ENCODE measurements at places on chromosomes 1 and 21.

- no peak overlapping the region for H3K4me3 ChIP-seq
- no peaks in the 10 kb centered on the region for H3K27me3 ChIP-seq
- H3K27ac ChIP-seq, result no peak overlapping the region
- DNase-seq, result no peak
Observed at GRCh38 chr1:59692591-59692990, 122.2 kb upstream of the HOOK1 start.

GRCh38 chr1:55816456-55817426, 601.6 kb upstream of the USP24 start:
- H3K4me3 ChIP-seq, result no peak overlapping the region
- no peak overlapping the region for H3K27ac ChIP-seq
- no peaks in the 10 kb centered on the region for H3K27me3 ChIP-seq
- H3K36me3 ChIP-seq, result no peaks in the 10 kb centered on the region

GRCh38 chr21:31107871-31108270, 69.6 kb upstream of the KRTAP19-8 start:
- H3K4me3 ChIP-seq, result no peak overlapping the region
- no peak overlapping the region for H3K27ac ChIP-seq
- no peaks in the 10 kb centered on the region for H3K36me3 ChIP-seq
- H3K27me3 ChIP-seq, result no peaks in the 10 kb centered on the region
- no peaks in the 10 kb centered on the region for H3K4me1 ChIP-seq
- DNase-seq, result no peak

GRCh38 chr1:116759636-116760035, 5.4 kb downstream of the CD2 start:
- H3K27ac ChIP-seq, result no peak overlapping the region
- H3K36me3 ChIP-seq, result no peaks in the 10 kb centered on the region
- no peaks in the 10 kb centered on the region for H3K27me3 ChIP-seq
- no peak overlapping the region for H3K4me3 ChIP-seq

DNA sequence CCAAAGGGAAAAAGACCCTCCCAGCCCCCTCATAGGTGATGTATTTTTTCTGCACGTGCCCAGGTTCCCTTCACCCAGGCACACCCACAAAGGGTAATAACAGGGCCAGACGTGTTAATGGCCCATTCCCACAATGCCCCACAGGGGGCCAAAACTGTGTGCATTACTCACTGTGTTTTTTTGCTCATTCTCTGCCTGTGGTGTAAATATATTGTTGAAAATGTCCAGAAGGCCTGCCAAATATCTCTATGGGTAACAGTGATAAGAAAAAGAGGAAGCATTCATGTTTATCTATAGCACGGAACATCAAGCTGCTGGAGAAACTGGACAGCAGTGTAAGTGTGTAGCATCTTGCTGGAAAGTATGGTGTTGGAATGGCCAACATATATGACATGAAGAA, 21.9 kb downstream of the RHEX start:
- H3K27ac ChIP-seq, result no peak overlapping the region
- H3K4me3 ChIP-seq, result no peak overlapping the region
- no peaks in the 10 kb centered on the region for H3K27me3 ChIP-seq
- H3K4me1 ChIP-seq, result peaks cover 4% of the 10 kb centered on the region
- no peak for DNase-seq

GRCh38 chr1:180501865-180502360, 464 bp downstream of the ACBD6 start:
- H3K27me3 ChIP-seq, result no peaks in the 10 kb centered on the region
- H3K4me3 ChIP-seq, result peak overlapping the region; percentile 66
- no peak for DNase-seq
- H3K27ac ChIP-seq, result no peak overlapping the region

DNA sequence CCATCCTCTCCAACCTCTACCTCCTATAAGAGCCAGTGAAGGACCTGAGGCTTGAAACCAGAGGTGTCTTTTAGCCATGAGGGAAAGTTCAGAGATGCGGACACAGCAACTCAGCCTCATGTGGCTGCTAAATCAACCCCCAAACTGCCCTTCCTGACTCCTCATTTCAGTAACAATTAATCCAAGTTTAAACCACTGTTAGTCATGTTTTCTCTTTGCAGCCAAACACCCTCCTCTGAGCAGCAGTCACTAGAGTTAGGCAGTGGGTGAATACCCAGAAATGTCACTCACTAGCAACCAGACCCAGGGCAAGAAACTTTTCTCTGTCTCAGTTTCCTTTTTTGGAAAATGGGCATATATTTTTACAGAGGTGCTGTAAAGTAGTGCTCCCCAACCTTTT, 71.2 kb downstream of the KCNJ15 start:
- H3K27ac ChIP-seq, result no peak overlapping the region
- no peaks in the 10 kb centered on the region for H3K36me3 ChIP-seq
- DNase-seq, result no peak
- peaks cover 1% of the 10 kb centered on the region for H3K27me3 ChIP-seq
- no peak overlapping the region for H3K4me3 ChIP-seq
- H3K4me1 ChIP-seq, result no peaks in the 10 kb centered on the region

DNA sequence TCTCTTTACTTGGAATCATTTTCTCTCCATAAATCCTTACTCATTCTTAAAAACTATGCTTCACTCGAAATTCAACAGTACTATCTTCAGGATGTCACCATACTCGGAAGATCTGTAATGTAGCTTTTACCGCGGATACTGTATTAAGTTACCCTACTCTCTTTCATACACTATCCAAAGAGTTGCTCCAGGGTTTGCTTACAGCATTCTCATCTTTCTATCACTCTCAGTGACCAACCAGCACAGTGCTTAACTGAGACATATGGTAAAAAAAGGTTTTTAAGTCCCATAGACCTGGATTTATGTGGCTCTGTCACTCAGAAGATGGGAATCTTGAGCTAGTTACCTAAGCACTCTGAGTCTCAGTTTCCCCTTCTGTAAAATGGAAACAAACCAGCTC, 15.8 kb downstream of the GTF2B start:
- H3K27me3 ChIP-seq, result no peaks in the 10 kb centered on the region
- H3K36me3 ChIP-seq, result no peaks in the 10 kb centered on the region
- DNase-seq, result no peak

DNA sequence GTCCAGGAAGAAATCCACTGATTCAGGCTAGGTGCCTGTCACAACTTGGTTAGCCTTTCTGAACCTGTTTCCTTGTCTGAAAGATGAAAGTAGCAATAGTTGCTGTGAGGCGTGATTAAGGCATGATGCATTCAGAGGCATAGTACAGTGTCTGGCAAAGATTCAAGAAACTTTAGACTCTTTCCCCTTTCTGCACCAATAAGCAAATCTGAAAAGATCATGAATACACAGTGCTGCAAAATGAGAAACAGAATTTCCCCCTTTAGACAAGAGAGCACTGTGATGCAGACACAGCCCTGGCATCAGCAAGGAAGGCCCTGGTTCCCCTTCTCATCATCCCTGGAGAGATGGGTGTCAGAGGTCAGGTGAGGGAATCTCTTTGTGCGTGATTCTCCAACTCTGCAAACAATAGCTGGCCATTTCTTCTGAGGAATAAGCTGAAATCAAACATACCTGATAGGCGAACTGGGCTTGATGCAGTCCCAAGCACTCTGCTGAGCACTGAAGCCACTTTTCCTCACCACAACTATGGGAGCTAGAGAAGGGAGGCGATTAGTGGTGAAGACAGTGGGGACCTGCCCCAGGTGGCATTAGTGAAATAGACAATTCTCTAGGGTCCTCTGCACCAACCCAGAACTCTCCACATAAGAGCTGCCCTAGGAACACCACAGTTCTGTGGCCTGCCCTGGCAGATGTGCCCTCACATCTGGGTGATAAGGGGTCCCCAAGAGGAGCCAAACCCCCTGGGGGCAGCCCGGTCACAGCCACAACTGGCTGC, 41.7 kb downstream of the ITPKB start:
- H3K27ac ChIP-seq, result no peak overlapping the region
- H3K27me3 ChIP-seq, result no peaks in the 10 kb centered on the region
- H3K4me1 ChIP-seq, result peaks cover 2% of the 10 kb centered on the region
- no peaks in the 10 kb centered on the region for H3K36me3 ChIP-seq
- DNase-seq, result no peak
- no peak overlapping the region for H3K4me3 ChIP-seq

DNA sequence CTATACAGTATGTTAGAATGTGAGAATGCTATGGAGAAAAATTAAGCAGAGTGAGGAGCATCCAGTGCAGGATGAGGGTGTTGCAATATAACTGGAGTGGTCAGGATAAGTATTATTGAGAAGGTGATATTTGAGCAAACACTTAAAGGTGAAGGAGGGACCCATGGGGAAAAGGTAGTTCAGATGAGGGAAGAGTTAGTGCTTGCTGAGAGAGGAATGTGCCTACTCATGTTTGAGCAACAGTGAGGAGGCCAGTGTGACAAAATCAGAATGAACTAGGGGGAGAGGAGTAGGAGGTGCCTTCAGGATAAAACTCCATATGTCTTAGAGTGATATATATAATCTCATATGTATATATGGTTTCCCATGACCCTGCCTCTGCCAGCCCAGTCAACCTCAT, 6.2 kb upstream of the TRIM45 start:
- no peaks in the 10 kb centered on the region for H3K4me1 ChIP-seq
- H3K36me3 ChIP-seq, result no peaks in the 10 kb centered on the region
- H3K27me3 ChIP-seq, result no peaks in the 10 kb centered on the region

DNA sequence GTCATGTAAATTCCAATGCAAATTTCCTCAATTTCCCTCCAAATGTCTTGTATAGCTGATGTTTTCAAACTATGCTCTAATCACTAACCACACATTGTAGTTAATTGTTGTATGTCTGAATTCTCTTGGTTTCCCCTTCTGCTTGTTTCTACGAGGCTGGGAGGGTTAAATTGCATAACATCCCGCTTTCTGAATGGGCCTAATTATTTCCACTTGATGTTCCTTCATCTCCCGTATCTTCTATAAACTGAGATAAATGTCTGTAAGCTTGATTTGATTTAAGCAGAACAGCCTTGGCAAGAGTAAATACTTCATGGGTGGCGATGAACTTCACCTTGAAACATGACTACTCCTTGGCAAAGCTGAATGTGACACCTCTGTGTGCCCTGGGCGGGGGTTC, 72.2 kb downstream of the SERINC2 start:
- H3K4me1 ChIP-seq, result no peaks in the 10 kb centered on the region
- no peak overlapping the region for H3K27ac ChIP-seq
- H3K27me3 ChIP-seq, result no peaks in the 10 kb centered on the region
- no peaks in the 10 kb centered on the region for H3K36me3 ChIP-seq

- H3K27ac ChIP-seq, result no peak overlapping the region
- no peaks in the 10 kb centered on the region for H3K27me3 ChIP-seq
- DNase-seq, result no peak
- H3K4me1 ChIP-seq, result no peaks in the 10 kb centered on the region
- H3K4me3 ChIP-seq, result peak overlapping the region; percentile 22
- H3K36me3 ChIP-seq, result no peaks in the 10 kb centered on the region
Observed at GRCh38 chr1:151593730-151594129, 18.1 kb upstream of the SNX27 start.

DNA sequence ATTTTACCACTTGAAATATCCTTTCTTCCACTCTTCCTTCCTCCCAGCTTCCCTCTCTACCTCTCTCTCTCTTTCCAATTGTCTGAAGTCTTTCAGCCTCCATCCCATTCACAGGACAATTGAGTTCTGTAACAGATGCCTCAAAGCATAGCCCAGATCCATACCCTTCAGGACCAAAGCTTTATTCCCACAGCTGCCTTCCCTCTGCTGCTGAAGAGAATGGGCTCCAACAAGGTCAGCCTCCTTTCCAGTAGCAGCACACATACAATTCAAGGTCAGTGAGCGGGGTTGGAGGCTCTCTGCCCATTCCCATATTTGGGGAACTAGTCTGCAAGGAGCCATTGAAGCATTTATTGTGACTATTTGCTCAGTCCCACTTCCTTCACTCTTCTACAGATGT, 179.9 kb downstream of the DPYD start:
- no peak overlapping the region for H3K27ac ChIP-seq
- H3K4me3 ChIP-seq, result no peak overlapping the region
- no peaks in the 10 kb centered on the region for H3K36me3 ChIP-seq
- no peaks in the 10 kb centered on the region for H3K4me1 ChIP-seq

- H3K4me1 ChIP-seq, result peaks cover 1% of the 10 kb centered on the region
- H3K4me3 ChIP-seq, result no peak overlapping the region
- H3K36me3 ChIP-seq, result no peaks in the 10 kb centered on the region
- H3K27ac ChIP-seq, result no peak overlapping the region
- H3K27me3 ChIP-seq, result no peaks in the 10 kb centered on the region
Observed at GRCh38 chr1:204294357-204294756, 65.4 kb downstream of the PLEKHA6 start.

GRCh38 chr1:88774151-88774556, 90.1 kb downstream of the PKN2 start:
- H3K4me1 ChIP-seq, result peaks cover 15% of the 10 kb centered on the region
- no peaks in the 10 kb centered on the region for H3K36me3 ChIP-seq
- no peaks in the 10 kb centered on the region for H3K27me3 ChIP-seq
- no peak overlapping the region for H3K4me3 ChIP-seq
- no peak overlapping the region for H3K27ac ChIP-seq

GRCh38 chr1:227947676-227948492, at the start of gene WNT9A:
WNT9A (minus strand) TSS chr1:227947932; CDS start chr1:227947887, 45 bp downstream.
- H3K4me3 ChIP-seq, result peak within 1 kb of the TSS; percentile 71
- DNase-seq, result no peak
- no peak within 1 kb of the TSS for H3K27ac ChIP-seq
- peaks cover 9% of the 10 kb centered on the region for H3K27me3 ChIP-seq
- peaks cover 5% of the 10 kb centered on the region for H3K4me1 ChIP-seq

DNA sequence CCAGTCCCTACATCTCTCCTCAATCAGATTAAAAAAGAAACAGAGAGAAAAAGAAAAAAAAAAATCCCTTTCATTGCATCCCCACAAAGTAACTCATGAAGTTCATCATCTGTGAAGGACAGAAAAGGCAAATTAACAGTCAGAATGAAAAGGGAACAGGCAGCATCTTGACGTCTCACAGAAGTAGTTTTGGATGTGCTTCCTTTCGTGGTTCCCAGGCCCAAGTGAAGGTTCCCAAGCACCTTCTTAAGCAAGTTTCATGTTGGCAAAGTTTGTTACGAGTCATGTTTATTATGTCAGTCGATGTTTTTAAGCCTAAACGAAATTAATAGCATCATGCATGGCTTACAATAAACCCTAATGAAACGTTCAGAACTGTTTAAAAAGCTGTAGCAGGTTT, 475.2 kb downstream of the SETD4 start:
- H3K4me1 ChIP-seq, result 0 out of 2 replicates have a peak, but pooled peaks cover 1% of the 10 kb centered on the region
- DNase-seq, result no peak
- H3K36me3 ChIP-seq, result no peaks in the 10 kb centered on the region
- H3K27ac ChIP-seq, result no peak overlapping the region
- H3K4me3 ChIP-seq, result no peak overlapping the region

GRCh38 chr1:219031809-219032208, 141.9 kb upstream of the LYPLAL1 start:
- no peak overlapping the region for H3K4me3 ChIP-seq
- DNase-seq, result no peak
- H3K36me3 ChIP-seq, result no peaks in the 10 kb centered on the region
- no peak overlapping the region for H3K27ac ChIP-seq

- peaks cover 4% of the 10 kb centered on the region for H3K4me1 ChIP-seq
- peaks cover 5% of the 10 kb centered on the region for H3K36me3 ChIP-seq
- H3K4me3 ChIP-seq, result no peak overlapping the region
- H3K27me3 ChIP-seq, result no peaks in the 10 kb centered on the region
- H3K27ac ChIP-seq, result no peak overlapping the region
Observed at GRCh38 chr1:169115891-169116585, 9.5 kb downstream of the ATP1B1 start.
